ENCODE measurements at places on chromosomes 4 and X.

DNA sequence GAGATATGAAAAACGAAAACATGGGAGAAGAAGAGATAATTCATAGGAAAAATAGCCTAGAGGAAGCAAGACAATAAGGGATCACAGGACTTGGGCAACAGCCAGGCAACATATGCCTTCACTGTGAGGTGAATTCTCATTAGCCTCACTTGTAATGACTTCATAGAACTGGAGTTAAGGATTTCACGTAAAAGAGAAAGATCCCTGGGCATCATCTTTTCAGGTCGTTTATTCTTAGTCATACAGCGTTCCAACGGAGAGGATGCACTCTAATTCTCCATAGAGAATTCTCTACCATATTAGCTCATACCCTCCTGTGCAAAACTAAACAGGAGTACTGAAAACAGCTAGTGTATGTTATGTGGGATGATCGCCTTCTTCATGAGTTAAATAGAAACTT lies 1.4 kb downstream of the PRKG2 start:
- no peak for DNase-seq

DNA sequence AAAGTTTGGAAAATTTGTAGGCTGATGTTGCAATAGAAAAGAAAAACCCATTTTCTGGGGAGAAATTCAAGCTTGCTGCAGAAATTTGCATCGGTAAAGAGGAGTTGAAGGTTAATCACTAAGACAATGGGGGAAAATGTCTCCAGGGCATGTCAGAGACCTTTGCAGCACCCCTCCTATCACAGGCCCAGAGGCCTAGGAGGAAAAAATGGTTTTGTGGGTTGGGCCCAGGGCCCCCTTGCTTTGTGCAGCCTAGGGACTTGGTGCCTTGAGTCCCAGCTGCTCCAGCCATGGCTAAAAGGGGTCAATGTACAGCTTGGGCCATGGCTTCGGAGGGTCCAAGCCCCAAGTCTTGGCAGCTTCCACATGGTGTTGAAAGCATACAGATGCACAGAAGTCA lies 17.8 kb downstream of the TMSB15A start:
- DNase-seq: no peak

DNA sequence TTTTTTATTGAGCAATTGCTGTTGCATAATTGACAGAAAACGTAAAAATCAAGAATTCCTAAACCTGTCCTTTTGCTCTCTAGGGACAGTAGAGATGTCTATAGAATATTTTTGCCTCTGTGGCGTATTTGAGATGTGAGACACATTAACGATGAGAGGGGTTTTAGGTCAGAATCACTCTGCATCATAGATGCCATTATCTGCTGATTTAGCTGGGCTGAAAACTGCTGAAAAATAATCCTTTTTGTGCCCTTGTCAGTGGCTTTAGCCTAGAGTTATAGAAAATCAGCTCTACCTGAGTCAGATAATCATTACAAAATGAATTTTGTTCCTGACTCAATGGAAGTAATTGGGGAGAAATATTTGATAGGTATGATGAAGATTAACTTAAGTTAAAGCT lies 767.8 kb upstream of the TENM3 start:
- no peak for DNase-seq

DNA sequence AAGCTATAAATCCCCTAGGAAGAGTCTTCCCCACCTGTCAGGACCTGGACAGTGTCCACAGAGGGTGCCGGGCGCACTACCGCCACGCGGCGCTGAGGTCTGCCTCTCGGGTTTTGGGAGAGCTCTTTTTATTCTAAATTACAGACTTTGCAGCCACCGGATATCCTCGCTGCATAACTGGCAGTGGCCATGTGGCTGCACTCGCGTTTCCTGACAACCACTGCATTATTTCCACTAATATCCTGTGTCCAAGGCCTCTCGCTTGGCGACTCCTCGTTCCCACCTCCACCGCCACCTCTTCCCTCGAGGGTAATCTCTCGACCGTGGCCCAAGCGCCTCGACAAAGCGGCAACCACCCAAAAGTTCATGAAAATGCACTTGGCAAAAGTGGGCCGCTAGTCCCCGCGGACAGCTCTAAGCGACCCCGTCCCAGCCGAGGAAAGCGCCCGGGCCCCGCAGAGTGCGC lies 512 bp upstream of the TMEM131L start:
- peak; percentile 66 for DNase-seq

GRCh38 chrX:124719060-124719459 lies 372.7 kb downstream of the SH2D1A start:
- DNase-seq: no peak

DNA sequence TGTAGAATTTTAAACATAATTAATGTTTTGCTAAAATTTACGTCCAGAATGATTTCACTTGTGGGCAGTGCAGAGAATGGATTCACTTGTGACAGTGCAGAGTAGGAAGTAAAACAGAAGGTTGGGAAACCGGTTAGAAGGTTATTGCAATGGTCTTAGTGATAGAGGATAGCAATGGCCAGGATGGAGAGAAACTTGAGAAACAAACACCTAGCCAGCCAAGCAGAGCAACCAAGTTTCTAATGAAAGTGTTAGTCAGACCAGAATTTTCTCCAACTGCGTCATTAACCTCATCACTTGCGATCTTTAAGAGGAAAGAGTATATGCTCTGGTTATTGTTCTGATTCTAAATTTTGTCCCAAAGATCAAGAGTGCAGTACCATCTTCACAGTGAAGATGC lies 50.0 kb upstream of the TBC1D9 start:
- no peak for DNase-seq

DNA sequence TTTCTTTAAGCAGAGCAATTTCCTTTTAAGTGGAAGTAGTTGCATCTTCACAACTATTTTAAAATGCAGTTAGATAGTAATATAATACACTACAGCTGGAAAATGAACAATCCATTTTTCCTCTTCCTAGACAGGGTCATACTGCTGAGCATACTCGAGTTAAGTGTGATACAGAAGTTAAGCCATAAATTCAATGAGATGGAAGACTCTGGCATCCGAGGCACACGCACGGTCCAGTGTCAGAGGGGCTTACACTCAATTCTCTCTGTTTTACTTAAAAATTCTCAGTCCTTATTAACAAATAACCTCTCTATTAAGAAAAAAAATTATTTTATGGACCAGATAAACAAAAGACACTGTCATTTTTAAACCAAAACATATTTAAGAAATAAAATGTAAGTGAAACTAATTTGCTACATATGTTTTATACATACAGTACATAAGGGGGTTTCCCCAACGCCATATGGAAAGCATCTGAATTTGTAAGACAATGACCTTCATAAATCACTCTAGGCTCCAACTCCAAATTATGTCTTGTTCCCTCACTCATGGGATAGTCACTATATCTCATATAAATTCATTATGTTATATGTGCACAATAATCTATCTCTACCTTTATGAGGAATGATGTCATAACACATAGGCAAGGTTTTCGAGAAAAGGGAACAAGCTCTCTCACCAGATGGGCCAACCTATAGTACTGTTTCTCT lies 315.3 kb downstream of the PAPSS1 start:
- no peak for DNase-seq

DNA sequence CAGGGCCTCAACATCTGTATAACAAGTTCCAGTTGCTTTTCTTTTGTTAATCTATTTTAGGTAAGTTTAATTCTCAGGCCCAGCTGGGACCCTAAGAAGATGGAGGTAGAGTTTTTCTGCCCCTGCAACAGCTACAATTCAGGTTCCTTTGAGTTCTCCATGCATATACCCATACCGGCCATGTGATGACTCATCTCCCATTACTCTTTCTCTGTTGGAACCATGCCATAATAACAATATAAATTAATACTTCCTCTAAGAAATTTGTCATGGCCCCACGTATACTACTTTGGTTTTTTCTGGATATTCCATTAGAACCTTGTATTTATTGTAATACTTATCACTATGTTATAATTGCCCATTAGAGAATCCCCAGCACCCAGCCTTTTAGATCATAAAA lies 1.3 kb upstream of the INTU start:
- no peak for DNase-seq

DNA sequence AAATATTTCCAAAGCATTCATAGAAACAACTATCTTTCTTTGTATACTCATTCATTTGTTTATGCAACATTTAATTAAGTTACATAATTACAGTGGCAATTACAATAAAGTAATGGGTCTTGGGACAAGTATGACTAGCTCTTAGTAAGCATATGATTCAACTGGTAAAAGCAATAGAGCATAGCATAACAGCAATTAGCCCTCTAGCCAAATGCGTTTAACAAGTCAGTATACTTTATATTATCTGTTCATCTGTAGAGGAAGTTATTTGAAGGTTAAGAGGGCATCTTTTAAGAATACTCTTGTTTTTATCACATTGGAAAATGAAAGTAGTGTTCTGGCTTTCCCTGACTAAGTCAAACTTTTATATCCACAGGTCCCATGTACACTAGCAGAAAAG lies 198.1 kb upstream of the UGT8 start:
- no peak for DNase-seq

All from H7 (cell line).